ENCODE measurements at places on chromosomes 3 and 15. TPM values are rescaled to one million over a fixed set of nuclear protein-coding genes. Genes with fewer than 3 reads are reported as not detected.

Gene DNAJA4
- total RNA-seq = 11.8 TPM

Gene DPPA2
- total RNA-seq = not detected

Gene COL6A5
- total RNA-seq = not detected

Gene MED12L
- total RNA-seq = 0.19 TPM

Gene NOP10
- total RNA-seq = 123 TPM

Gene GP9
- total RNA-seq = not detected

Gene MON1A
- total RNA-seq = 13.3 TPM

Gene IL20RB
- 0.83 TPM for total RNA-seq

Gene ERC2
- 1.7 TPM for total RNA-seq
